ENCODE measurements at places on chromosomes 7 and 10.
A peak's percentile ranks its signal among the peaks of the same experiment; 100 is the strongest.

DNA sequence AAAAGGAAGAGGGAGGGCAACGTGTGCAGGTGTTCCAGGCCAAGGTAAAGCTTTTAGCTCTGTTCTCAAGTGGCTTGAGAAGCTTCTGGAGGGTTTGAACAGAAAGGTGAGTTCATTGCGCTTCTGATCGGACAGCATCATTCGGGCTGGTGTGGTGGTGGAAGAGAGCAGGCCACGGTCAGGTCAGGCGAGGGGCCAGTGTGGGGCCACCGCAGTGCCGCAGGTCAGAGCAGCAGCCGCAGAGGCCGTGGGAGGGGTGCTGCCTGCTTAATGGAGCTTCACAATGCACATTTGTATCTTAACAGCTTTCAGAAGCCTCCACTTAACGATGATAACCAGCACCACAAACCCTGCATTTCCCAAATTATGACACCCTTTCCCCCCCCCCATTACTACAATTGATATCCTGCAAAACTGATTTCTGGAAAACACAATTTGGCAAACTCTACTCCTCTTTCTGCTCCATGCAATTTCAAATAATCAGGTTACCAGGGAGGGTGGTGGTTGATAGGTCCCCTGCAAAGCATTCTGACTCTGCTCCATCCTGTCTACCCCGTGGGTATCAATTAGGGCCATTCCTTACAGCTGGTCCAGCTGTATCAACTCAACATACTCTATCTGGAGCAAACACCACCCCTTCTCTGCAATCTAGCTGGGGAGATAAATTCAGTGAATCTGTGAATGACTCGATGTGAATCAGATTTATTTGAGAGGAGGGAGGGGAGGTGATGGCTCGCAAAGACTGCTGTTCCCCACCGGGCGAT is 162.9 kb downstream of the ACTR3B start:
- no peak for DNase-seq

DNA sequence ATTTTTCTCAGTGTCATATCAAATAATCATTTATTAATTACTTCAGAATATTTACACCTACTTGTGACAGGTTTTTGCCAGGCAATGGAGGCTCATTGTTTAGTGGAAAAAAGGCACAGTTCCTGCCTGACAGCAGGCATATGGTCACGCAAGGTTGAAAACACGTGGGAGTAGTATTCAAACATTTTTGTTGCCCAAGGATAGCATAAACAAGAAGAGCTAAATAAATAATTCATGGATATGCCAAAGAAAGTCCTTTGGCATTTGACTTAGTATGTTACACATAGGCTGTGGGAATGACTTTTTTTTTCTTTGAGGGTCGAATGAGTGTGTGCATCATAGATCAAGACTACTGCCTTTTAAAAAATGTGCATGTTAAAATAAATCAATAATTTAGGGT is 120.5 kb upstream of the SEMA3E start:
- DNase-seq = no peak

GRCh38 chr10:70293169-70293843 is 9.5 kb upstream of the NPFFR1 start:
- peak; percentile 13 for DNase-seq

DNA sequence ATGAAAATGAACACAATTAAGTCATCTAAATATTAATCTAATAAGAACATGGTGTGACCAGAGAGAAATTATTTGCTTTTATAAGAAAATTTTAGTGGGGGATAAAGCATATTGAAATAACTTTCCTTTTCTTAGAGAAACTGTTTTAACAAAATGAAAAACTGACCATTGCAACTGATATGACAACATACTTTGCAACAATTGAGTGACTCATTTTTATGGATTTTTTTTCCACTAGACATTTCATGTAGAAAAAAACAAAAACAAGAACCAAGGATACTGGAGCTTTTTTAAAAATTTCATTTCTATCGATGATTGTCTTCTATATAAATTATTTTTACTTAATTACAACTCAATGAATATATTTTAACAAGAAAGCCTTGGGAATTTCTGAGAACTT is 90.0 kb downstream of the C1GALT1 start:
- DNase-seq = peak; percentile 57

DNA sequence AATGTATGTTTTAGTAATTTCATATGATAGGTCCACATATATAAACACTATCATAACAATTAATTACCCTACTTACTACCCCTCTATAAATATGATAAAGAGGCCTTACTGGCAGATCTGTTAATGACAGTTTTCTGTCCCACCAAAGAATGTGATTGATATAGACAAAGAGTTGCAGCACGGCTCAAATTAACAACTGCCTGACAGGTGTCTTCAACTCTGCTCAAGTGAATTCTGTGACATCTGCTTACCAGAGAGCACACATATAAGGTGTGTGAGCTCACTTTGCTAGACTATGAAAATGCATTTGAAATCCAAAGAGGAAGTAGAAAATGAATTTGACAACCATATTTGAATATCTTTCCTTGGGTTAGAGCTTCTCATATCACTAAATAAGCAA is 36.6 kb downstream of the CACNA2D1 start:
- no peak for DNase-seq

- no peak for DNase-seq
These were observed 284.4 kb downstream of the CRPPA start for GRCh38 chr7:16136896-16137295.

- DNase-seq = peak; percentile 69
These were observed 36.9 kb upstream of the SH2D4B start for GRCh38 chr10:80500572-80501380.

DNA sequence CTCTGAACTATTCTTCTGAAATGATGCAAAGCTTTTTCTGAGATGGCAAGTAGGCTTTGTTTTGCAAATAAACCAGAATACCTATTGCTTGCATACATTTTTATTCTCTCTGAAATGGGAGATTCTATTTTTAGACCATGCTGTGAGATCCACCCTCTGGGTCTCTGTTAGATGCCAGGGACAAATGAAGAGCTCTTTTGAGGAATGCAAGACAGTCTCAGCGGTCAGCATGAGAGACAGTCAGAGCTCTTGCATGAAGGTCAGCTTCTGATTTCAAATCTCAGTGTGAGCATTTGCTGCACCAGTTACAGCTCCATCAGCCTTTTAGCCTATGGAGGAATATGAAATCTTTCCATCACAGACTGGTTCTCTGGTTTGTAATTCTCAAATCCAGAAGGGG is 429.9 kb upstream of the KLF6 start:
- no peak for DNase-seq

DNA sequence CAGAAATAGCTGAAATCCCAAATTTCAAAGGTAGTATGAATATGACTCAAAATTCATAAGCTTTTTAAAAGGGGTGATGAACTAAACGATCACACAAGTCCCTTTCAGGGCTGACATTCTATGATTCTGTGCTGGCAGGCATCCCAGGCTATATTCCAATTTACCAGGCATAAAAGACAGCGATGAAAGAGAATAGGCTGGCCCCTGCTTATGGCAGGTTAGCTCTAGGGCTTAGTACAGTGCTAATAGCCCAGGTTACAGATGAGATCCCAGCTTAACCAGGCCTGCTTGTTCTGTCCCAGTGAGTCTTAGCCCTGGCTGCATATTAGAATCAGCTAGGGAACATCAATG is 56.4 kb downstream of the CDHR3 start:
- DNase-seq = no peak

DNA sequence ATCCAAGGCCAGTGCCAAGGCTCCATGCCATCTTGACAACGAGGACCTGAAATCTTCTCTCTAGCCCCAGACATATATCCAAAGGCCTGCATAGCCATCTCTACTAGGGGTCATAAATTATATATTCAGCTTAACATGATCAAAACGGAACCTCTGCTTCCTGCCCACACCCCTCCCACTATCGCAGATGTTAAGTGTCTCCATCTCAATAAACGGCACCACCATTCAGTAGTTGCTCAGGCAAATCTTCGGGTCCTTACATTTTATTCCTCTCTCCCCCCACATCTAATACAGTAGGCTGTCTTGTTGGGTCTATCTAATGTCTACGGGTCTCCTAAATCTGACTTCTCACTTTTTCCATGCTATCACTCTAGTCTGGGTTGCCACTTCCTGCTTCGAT is 201.1 kb upstream of the PLXNA4 start:
- DNase-seq = no peak

GRCh38 chr10:60517805-60518204 is 128.1 kb upstream of the ANK3 start:
- peak; percentile 29 for DNase-seq

- DNase-seq = peak; percentile 88
These were observed 44.4 kb downstream of the TACR2 start for GRCh38 chr10:69372126-69372980.

GRCh38 chr7:94396596-94396995 is 1.9 kb downstream of the COL1A2 start:
- peak; percentile 69 for DNase-seq

GRCh38 chr10:70849582-70850016 is 33.9 kb downstream of the SGPL1 start:
- peak; percentile 69 for DNase-seq

- DNase-seq = no peak
These were observed 493.1 kb downstream of the REEP3 start for GRCh38 chr10:64014281-64014680.

DNA sequence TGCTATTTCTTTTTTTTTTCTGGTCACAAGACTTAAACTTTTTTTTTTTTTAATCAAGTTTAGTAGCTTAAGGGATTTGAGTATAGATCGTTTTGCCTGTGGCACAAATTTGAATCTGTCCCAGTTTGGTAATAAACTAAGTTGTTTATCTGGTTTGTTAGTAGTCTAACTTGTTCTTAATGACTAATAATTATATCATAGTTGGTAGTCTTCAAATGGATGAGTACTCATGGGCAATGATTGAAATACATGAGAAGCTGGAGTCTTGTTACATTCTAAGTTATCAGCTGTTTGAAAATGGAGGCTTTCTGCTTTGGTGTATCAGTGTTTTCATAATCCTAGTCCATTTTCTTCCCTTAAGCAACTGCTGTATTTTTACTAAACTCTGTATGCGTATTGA is 12.3 kb downstream of the BTAF1 start:
- DNase-seq = no peak

DNA sequence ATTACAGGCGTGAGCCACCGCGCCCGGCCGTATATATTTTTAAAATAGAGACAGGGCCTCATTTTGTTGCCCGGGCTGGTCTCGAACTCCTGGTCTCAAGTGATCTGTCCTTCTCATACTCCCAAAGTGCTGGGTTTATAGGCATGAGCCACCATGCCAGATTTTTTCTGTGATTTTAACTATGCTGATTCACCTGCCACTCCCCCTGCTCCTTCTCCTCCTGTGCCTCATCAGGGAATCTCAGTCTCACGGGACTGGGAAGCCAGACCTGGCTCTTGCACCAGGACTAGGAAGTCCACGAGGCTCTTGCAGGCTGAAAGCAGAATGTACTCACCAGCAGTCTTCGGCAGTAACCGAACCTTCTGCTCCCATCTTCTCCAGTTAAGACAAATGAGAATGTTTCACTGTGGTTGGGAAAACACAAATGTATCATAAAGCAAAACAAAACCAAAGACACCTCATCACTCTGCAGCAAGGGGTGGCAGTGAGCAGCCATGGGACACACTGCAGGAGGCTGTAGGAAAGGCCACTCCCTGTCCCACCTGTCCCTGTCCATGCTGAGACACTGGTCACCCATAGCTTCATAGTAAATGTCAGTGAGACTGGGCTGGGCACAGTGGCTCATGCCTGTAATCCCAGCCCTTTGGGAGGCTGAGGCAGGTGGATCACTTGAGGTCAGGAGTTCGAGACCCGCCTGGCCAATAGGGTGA is 78.7 kb upstream of the MKRN1 start:
- DNase-seq = no peak

- peak; percentile 66 for DNase-seq
These were observed 55.0 kb downstream of the PRTFDC1 start for GRCh38 chr10:24897326-24897926.

GRCh38 chr10:124171561-124171960 is 78.2 kb upstream of the CHST15 start:
- no peak for DNase-seq

GRCh38 chr10:49299816-49300139 is 808 bp downstream of the C10orf71 start:
- DNase-seq = no peak

GRCh38 chr7:129883151-129883550 is 69.6 kb downstream of the UBE2H start:
- no peak for DNase-seq

GRCh38 chr10:7170626-7171322 is 240.1 kb downstream of the SFMBT2 start:
- no peak for DNase-seq

- DNase-seq = peak; percentile 19
These were observed 24.3 kb downstream of the AP5Z1 start for GRCh38 chr7:4799508-4800268.

- DNase-seq = peak; percentile 27
These were observed 141.9 kb downstream of the ADK start for GRCh38 chr10:74292871-74293427.

GRCh38 chr7:66847879-66848790 is 72.9 kb upstream of the TMEM248 start:
- peak; percentile 62 for DNase-seq

DNA sequence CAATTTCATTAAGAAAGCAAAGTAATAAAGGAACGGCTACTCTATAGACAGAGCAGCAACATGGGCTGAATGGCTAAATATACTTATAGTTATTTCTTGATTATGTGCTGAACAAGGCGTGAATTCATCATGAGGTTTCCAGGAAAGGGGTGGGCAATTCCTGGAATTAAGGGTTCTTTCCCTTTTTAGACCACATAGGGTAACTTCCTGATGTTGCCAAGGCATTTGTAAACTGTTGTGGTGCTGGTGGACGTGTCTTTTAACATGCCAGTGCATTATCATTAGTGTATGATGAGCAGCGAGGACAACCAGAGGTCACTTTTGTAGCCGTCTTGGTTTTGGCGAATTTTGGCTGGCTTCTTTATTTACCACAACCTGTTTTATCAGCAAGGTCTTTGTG is 28.5 kb upstream of the ZMYND11 start:
- no peak for DNase-seq

GRCh38 chr10:54900584-54900983 is 99.6 kb upstream of the PCDH15 start:
- no peak for DNase-seq

- no peak for DNase-seq
These were observed 687 bp upstream of the DKK1 start for GRCh38 chr10:52313256-52313932.

DNA sequence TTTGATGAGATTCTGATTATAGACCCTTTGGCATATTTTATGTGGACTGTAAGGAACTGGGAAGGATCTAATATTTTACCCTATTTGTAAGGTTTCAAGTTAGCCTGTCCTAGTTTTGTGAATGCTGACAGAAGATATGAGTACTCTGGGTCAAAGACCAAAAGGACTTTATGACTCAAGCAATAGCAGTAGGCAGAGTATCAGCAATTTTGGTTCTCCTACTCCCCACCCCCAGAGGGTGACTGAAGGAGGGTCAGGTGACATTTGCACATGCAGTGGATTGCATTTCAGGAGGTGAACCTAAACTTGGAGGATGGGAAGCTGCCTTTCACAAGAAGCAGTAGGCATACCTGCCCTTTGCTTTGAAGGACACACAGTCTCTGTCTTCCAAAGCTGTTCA is 84.0 kb upstream of the KLF6 start:
- DNase-seq = no peak

- DNase-seq = peak; percentile 72
These were observed 24.0 kb upstream of the EEPD1 start for GRCh38 chr7:36129048-36129534.

- peak; percentile 82 for DNase-seq
These were observed at the start of gene MAGI2 for GRCh38 chr7:79453558-79454360. MAGI2 (minus strand) TSS chr7:79453667; CDS start chr7:79453320, 347 bp downstream.

Data from cardiac fibroblast (primary cell).